ENCODE measurements at places on chromosomes 11 and 22.

GRCh38 chr11:129766898-129767604 is 48.6 kb upstream of the TMEM45B start:
- no peaks in the 10 kb centered on the region for H3K36me3 ChIP-seq
- H3K4me1 ChIP-seq = peaks cover 9% of the 10 kb centered on the region
- H3K27ac ChIP-seq = no peak overlapping the region
- DNase-seq = no peak

DNA sequence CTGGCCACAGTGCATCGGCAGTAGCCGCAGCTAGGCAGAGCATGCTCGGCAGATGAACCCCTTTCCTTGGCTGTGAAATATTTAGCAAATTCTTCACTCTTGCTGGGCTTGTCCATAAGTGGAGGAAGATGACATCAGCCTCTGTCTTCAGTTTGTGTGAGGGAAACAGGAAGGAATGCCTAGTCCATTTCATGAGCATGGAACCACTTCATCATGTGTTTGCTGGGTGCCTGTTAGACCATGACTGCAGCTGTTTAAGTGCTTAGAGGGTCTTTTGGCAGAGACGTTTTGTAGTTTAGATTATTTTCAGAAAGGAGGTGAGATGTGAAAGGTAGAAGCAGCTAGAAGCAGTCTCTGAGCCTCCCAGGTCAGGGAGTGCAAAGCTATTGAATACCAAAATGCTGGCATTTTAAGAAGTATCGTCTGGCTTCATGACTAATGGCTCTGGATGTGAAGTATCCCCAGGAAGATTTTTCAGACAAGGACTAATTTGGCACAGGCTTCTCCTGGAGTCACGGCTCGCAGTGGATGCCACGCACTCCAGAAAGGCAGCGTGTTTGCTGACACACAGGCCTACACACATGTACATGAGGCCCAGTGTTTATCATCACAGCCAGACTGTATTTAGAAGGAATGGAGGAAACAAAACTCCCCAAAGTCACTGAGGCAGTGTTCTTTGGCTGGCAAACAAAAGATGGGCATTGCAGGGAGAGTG is 43.1 kb upstream of the GRAMD1B start:
- no peaks in the 10 kb centered on the region for H3K36me3 ChIP-seq
- H3K27me3 ChIP-seq = no peaks in the 10 kb centered on the region
- H3K4me3 ChIP-seq = no peak overlapping the region

GRCh38 chr22:37148742-37149665 is 712 bp downstream of the IL2RB start:
- H3K27me3 ChIP-seq = no peaks in the 10 kb centered on the region
- H3K27ac ChIP-seq = no peak overlapping the region
- H3K4me1 ChIP-seq = peaks cover 11% of the 10 kb centered on the region
- H3K36me3 ChIP-seq = no peaks in the 10 kb centered on the region
- H3K4me3 ChIP-seq = peak overlapping the region; percentile 9
- no peak for DNase-seq

DNA sequence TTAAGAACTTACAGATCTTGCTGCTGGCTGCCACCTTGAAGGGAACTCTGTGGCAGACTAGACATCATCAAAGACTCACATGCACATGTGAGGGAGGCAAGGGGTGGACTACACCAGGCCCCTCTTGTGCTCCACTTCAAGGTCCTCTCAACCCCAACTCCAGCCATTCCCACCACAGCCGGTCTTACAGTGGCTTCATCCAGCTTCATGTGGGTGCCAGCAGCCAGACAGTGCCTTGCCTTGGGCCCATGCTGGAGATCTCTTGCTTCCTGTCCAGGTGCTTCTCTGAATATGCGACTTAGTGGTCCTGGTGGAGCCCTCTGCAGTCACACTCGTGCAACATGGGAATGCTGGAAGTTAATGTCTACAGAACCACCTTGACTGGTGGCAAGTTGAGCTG is 44.6 kb upstream of the WNT7B start:
- no peaks in the 10 kb centered on the region for H3K36me3 ChIP-seq
- no peak for DNase-seq
- peaks cover 9% of the 10 kb centered on the region for H3K27me3 ChIP-seq
- H3K27ac ChIP-seq = no peak overlapping the region
- no peak overlapping the region for H3K4me3 ChIP-seq

GRCh38 chr22:40231618-40232313 is 54.0 kb downstream of the TNRC6B start:
- H3K27ac ChIP-seq = no peak overlapping the region
- no peak overlapping the region for H3K4me3 ChIP-seq
- H3K36me3 ChIP-seq = no peaks in the 10 kb centered on the region
- no peaks in the 10 kb centered on the region for H3K4me1 ChIP-seq

GRCh38 chr11:112128483-112129121 is 35.3 kb downstream of the IL18 start:
- no peaks in the 10 kb centered on the region for H3K27me3 ChIP-seq
- H3K27ac ChIP-seq = no peak overlapping the region
- no peaks in the 10 kb centered on the region for H3K4me1 ChIP-seq
- peak; percentile 13 for DNase-seq
- H3K36me3 ChIP-seq = no peaks in the 10 kb centered on the region

GRCh38 chr11:37948258-37948657 is 1350.2 kb upstream of the RAG2 start:
- H3K36me3 ChIP-seq = no peaks in the 10 kb centered on the region
- H3K4me3 ChIP-seq = no peak overlapping the region
- H3K27ac ChIP-seq = no peak overlapping the region
- no peaks in the 10 kb centered on the region for H3K27me3 ChIP-seq
- DNase-seq = no peak

DNA sequence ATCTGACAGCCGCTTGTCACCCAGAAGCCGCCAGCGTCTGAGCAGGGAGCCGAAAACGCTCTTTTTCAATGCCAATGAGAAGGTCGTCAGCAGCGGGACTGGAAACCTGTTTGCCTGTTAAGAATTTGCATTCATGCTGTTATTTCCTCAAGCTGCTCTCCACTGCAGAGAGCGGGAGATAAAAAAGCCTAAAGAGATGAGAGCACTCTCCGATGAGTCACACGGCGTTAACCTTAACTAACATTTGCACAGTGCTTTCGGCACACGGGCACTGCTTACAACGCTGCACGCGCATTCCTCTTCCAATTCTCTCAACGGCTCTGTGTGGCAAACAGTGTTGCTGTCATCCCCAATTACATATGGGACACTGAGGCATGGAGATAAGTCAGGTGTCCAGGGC is 40.0 kb upstream of the RTL6 start:
- peaks cover 2% of the 10 kb centered on the region for H3K27me3 ChIP-seq
- H3K36me3 ChIP-seq = no peaks in the 10 kb centered on the region
- no peak overlapping the region for H3K27ac ChIP-seq
- H3K4me1 ChIP-seq = no peaks in the 10 kb centered on the region
- no peak overlapping the region for H3K4me3 ChIP-seq

DNA sequence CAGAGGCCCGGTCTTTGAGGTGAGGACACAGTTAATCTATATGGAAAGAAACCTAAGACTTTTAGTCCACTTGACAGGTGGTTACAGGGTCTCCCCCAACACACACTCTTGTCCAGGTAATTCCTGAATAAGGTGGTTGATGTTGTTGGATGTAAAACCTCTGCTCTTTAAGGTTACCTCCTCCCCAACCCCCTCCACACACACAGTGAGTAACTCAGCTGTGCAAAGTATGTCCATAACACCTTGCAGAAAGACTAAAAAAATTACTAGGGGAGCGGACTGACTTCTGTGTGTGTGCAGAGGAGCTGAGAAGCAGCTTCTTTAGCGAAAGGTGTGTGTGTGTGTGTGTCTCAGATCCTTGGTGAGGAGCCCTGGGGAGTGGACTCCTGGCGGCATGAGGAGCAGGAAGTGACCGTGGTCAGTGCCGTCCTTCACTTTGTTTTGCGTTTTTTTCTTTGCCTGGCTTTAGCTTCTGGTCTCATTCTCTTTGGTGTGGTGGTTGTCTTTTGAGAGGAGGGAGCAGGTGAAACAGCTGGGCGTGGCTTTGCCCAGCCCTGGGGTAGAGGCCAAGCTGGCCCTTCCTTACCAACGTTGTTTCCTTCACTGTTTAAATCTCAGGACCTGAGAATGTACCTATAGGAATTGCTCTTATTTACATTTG is 1.7 kb downstream of the ZBED4 start:
- H3K27ac ChIP-seq = no peak overlapping the region
- H3K4me1 ChIP-seq = peaks cover 11% of the 10 kb centered on the region
- peaks cover 12% of the 10 kb centered on the region for H3K27me3 ChIP-seq
- no peak for DNase-seq
- H3K4me3 ChIP-seq = no peak overlapping the region

DNA sequence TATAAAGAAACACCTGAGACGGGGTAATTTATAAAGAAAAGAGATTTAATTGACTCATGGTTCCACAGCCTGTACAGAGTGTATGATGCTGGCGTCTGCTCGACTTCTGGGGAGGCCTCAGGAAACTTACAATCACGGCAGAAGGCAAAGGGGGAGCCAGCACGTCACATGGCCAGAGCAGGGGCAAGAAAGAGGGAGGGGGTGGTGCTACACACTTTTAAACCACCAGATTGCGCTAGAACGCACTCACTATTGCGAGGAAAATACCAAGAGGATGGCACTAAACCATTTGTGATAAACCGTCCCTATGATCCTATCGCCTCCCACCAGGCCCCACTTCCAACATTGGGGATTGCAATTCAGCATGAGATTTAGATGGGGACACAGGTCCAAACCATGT is 79.7 kb upstream of the CARD18 start:
- no peaks in the 10 kb centered on the region for H3K4me1 ChIP-seq
- no peak for DNase-seq
- H3K27me3 ChIP-seq = no peaks in the 10 kb centered on the region
- H3K27ac ChIP-seq = no peak overlapping the region
- no peaks in the 10 kb centered on the region for H3K36me3 ChIP-seq
- no peak overlapping the region for H3K4me3 ChIP-seq

DNA sequence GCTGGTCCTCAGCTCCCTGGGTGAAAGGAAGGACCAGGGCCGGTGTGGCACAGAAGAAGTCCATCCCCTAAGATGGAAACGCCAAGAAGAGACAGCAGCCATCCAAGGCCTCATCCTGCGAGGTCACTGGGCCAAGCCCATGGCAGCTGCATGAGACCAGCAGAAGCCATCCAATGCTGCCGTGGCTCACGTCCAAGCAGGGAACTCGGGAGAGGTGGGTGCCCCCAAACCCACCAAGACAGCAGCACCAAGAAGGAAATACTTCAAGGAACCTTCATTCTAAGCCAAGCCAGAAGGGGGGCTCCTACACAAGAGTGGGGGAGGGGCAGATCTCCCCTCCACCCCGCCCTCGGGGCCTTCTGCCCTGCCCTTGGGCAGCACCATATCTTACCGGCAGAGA is 49.6 kb downstream of the IGSF9B start:
- no peaks in the 10 kb centered on the region for H3K36me3 ChIP-seq
- H3K4me3 ChIP-seq = no peak overlapping the region
- no peaks in the 10 kb centered on the region for H3K27me3 ChIP-seq

- no peak overlapping the region for H3K4me3 ChIP-seq
- H3K27me3 ChIP-seq = no peaks in the 10 kb centered on the region
- no peaks in the 10 kb centered on the region for H3K36me3 ChIP-seq
- no peaks in the 10 kb centered on the region for H3K4me1 ChIP-seq
- DNase-seq = no peak
Measured at GRCh38 chr22:20249797-20250354, 18.2 kb downstream of the RTN4R start.

GRCh38 chr22:46846150-46846831 is 83.8 kb downstream of the TBC1D22A start:
- no peak overlapping the region for H3K27ac ChIP-seq
- H3K36me3 ChIP-seq = no peaks in the 10 kb centered on the region
- no peak for DNase-seq
- H3K27me3 ChIP-seq = no peaks in the 10 kb centered on the region

GRCh38 chr11:44999068-44999467 is 48.4 kb upstream of the TP53I11 start:
- H3K27me3 ChIP-seq = no peaks in the 10 kb centered on the region
- H3K36me3 ChIP-seq = no peaks in the 10 kb centered on the region
- no peak for DNase-seq

DNA sequence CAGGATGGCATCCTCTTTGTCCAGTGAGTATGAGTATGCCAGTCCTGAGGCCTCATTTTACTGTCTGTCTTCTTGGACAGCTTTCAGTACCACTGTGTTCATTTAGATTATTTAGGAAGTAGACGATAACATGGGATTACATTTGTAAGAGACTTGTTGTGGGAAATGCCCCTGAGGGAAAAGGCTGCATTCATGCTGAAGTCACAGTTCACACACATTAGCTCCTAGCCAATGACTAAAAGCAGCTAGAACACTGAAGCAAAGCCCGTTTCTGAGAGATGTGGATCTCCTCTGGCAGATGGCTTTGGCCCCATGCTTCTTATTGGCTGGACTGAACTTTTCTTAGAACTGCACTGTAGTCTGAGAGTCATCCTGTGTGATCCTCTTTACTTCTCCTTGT is 242.4 kb downstream of the FAM76B start:
- no peaks in the 10 kb centered on the region for H3K36me3 ChIP-seq
- no peaks in the 10 kb centered on the region for H3K27me3 ChIP-seq
- DNase-seq = no peak
- no peak overlapping the region for H3K4me3 ChIP-seq
- no peak overlapping the region for H3K27ac ChIP-seq
- H3K4me1 ChIP-seq = peaks cover 6% of the 10 kb centered on the region

DNA sequence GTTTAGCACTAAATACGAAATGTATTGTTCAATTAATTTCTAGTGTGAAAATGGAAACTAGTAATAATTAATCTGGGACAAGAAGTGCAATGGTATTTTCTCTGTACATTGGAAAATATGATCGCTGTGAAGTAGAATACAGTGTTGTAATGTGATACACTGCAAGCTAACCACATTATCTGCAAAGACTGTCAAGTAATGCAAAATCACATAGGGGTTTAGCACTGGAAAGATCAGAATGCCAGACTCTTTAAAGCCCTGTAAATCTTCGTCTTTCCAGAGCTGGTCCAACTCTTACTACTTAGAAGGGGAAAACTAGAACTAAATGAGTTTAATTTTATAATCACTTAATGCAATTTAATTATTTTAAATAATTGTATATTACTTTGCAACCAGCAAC is 544.5 kb upstream of the ANO3 start:
- H3K4me3 ChIP-seq = no peak overlapping the region
- no peak overlapping the region for H3K27ac ChIP-seq
- H3K36me3 ChIP-seq = no peaks in the 10 kb centered on the region
- no peak for DNase-seq
- H3K27me3 ChIP-seq = no peaks in the 10 kb centered on the region

DNA sequence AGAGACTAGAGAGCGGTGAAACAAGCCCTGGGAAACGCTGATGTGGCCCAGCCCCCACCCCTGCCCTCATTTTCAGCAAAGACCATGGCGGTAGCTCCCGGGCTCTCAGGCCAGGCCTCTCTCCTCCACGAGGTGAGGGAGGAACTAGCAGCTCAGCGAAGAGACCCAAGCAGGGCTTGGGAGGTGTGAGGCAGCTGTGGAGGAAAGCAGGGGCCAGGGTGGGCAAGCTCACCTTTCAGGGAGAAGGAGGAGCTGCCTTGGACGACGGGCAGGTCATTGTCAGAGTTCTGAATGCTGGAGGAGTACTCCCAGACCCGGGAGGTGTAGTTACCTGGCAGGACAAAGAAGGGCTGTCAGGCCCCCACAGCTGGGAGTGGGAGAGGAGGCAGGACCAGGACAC is 19.9 kb downstream of the TRIM29 start:
- H3K27ac ChIP-seq = no peak overlapping the region
- no peak for DNase-seq
- no peaks in the 10 kb centered on the region for H3K36me3 ChIP-seq

- no peak for DNase-seq
- no peaks in the 10 kb centered on the region for H3K27me3 ChIP-seq
- H3K36me3 ChIP-seq = no peaks in the 10 kb centered on the region
- no peak overlapping the region for H3K27ac ChIP-seq
Measured at GRCh38 chr11:28773606-28774005, 665.4 kb downstream of the METTL15 start.
